ENCODE measurements at places on chromosomes 6 and 20. TPM values are rescaled to one million over a fixed set of nuclear protein-coding genes. Genes with fewer than 3 reads are reported as not detected.

Gene NOL4L
- 4.7 TPM for total RNA-seq

Gene RBPJL
- not detected for total RNA-seq

Gene RHAG
- total RNA-seq, result not detected

Gene HTR1B
- total RNA-seq, result under 0.01 TPM

GRCh38 chr20:21393816-21394519, 3.4 kb downstream of the NKX2-4 start:
- DNase-seq, result no peak

DNA sequence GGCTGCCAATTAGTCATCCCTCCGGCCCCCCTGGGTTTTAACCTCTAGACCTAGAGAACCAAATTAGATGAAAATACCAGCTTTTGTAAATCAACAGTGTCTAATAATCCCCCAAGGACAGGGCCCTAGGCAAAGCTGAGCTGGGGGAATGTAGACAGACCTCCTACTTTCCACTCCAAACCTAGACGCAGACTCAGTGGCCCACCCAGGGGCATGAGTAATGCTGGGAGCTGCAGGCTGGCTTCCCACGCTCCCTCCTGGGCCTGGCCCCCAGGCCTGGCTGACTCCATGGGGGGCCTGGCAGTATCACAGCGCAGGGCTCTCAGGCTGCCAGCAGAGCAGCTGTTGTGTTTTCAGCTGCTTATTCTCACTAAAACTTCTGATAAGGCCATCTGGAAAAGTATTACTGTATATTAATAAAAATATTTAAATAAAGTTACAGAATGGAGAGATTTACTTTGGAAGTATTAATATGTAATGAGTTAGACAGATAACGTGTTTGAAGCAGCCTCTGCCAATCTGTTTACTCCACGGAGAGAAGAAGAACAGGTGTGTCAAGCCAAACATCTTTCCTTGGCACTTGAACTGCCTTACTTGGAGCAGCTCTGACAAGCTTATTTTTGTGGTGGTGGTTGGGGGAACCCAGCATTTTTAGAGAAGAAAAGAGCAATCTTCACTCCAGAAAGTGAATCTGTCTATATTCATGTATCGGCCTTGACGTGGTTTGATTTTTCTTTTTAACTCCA, 144.0 kb upstream of the AGPAT4 start:
- DNase-seq, result peak; percentile 85

GRCh38 chr6:25883536-25883935, 9.5 kb upstream of the SLC17A3 start:
- DNase-seq, result no peak

GRCh38 chr6:116016846-116017545, 43.7 kb downstream of the FRK start:
- peak; percentile 55 for DNase-seq

GRCh38 chr6:45187836-45188235, 140.3 kb upstream of the RUNX2 start:
- peak; percentile 55 for DNase-seq

DNA sequence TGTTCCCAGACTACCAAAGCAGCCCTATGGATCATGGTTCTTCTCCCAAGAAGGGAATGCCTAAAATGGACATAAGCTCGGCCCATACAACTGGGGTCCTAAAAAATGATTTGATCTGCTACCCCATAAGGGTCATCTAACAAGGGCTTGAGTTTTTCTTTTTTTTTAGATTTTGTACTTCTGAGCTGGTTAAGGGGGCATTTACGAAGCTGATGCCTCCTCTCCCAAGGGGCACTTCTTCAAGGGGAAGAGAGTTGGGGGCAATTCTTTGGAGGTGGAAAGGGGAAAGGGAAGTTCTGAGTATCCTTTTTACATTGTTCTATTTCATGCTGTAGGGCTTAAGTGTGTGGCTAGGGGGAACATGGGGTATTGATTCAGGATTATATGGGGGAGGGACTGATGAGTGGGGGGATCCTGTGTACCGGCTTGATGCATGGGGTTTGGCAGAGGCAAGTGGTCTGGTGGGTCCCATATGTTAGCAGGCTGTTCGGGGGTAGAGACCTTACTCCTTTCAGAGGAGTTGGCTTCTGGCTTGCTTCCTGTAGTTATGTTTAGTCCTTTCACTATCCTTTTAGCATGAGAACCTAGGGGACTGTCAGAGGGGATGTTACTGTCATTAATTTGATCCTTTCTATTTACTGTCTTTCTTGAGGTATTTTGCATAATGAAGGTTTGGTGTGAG, 8.1 kb upstream of the ZNFX1 start:
- DNase-seq, result no peak

DNA sequence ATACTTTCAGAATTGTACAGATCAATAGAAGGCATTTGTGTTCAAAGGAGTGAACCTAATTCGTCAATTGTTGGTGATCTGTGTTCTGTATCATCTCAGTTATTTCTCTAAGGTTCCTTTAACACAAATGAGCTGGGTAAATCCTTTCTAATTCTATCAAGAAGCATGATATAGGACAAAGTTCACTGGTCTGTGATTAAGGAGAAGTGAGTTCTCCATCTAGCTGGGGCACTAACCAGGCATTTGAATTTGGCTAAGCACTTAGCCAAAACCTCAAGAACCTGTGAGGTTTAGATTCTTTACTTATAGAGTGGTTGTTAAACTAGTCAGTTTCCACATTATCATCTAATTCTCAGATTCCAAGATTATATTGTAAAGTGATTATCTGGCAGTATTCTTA, 50.3 kb downstream of the DOP1A start:
- DNase-seq, result no peak

GRCh38 chr20:23773127-23773526, 22.4 kb upstream of the CST1 start:
- DNase-seq, result no peak

DNA sequence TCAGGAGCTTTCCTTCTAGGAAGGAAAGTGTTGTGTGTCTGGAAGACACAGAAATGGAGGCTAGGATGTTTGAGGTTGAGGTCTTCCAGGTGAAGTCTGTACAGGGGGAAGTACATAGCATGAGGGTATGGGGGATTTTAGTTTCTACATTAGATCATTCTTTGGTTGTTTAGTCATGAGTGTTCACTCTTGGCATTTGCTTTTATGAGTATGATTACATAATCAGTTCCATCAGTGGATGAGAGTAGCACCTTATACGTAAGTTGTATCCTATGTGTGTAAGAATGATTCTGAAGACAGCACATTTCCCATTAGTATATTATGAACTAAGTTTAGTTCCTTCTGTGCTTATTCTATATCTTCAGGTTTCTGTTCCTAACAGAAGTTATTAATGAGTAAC, 1.9 kb downstream of the CDYL start:
- no peak for DNase-seq
